ENCODE measurements at places on chromosomes 12 and 14.

- no peak for DNase-seq
Observed at GRCh38 chr12:1256285-1256684, 265.3 kb downstream of the ERC1 start.

- no peak for DNase-seq
Observed at GRCh38 chr14:89519040-89519439, 102.0 kb upstream of the FOXN3 start.

DNA sequence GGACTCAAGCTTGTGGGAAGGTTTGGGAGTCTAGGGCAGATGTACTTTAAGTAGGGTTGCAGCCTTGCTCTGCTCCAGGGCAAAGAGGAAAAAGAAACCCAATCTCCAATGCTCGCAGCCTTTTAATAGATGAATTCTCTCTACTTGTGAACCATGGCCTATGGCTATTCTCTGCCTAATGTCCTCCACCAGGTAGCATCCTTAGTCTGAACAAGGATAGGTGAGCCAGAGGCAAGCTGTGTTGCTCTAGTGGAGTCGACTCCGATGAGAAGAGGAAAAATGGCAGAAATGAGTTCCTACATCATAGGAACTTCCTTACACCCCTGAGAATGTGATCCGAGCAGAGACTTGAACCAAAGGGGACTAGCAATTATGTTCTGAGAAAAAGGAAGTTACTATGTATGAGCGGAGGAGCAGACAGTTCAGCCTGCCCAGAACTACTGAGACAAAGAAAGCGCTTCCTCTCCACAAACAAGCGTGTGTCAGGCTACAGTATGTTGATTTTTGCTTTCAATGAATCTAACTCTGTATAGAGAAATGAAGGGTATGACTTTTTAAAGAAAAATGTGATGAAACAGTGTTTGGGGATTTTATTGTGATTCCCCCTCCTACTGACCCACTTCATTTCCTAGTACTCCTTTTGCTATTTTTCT lies 153.6 kb upstream of the ARID2 start:
- DNase-seq: no peak

DNA sequence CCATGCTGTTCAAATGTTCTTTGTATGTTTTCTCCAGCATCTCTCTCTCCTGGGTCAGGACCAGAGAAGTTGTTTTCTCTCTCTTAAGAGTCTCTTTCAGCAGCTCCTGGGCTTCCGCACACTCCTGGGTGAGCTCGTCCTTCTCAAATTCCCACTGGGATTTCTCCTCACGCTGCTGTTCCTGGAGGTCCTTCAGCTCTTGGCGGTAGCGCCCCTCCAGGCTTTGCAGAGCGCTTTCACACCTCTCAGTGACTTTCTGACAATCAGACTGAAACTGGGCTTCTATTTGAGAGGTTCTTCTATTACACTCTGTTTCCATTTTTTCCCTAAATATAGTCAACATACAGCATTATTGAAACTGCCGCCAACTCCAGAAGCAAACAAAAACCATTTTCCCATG lies 72.7 kb downstream of the NIN start:
- no peak for DNase-seq

GRCh38 chr12:31482816-31483215 lies 108.1 kb downstream of the DENND5B start:
- DNase-seq: no peak

GRCh38 chr14:95348395-95349080 lies 28.8 kb upstream of the CLMN start:
- DNase-seq: no peak

DNA sequence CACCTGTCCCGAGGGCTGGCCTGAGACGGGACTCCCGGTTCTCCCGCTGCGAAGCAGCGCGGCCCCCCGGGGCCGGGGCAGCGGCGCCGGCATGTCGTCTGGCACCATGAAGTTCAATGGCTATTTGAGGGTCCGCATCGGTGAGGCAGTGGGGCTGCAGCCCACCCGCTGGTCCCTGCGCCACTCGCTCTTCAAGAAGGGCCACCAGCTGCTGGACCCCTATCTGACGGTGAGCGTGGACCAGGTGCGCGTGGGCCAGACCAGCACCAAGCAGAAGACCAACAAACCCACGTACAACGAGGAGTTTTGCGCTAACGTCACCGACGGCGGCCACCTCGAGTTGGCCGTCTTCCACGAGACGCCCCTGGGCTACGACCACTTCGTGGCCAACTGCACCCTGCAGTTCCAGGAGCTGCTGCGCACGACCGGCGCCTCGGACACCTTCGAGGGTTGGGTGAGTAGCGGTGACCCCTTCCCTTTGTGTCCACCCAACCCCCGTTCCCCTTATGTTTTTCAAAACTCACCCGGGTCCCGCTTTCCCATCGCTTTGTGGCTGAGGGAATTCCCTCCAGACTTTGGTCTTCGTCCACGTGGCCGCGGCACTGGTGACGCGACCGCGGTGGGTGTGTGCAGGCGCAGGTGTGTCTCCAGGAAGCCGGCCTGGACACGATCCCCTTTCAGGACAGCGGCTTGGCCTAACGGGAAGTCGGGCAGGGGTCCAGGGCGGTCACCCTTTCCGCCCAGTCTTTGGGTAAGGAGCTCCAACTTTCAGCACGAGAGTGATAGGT lies 826 bp downstream of the PRKCH start:
- DNase-seq: no peak

DNA sequence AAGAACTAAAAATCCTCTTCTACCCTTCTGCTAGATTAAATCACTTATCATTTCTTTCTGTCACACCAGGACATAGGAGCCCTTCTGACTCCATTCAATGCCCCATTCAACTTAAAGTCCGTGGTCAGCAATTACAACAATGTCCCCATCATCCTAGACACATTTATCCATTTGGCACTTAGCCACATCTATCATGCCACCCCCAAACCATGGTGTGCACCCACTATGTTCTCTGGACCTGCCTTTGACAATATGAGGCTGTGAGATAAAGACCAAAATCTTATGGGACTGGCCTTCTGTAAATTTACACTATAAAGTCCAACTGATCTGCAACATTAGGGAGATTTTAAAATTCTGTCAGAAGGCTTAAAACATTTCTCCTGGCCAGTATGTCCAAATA lies 104.4 kb downstream of the SSPN start:
- DNase-seq: no peak

- no peak for DNase-seq
Observed at GRCh38 chr14:86639146-86639545, 1109.2 kb downstream of the FLRT2 start.

GRCh38 chr12:51465491-51465890 lies 40.9 kb downstream of the SLC4A8 start:
- no peak for DNase-seq

GRCh38 chr12:109804820-109805761 lies 28.1 kb downstream of the TRPV4 start:
- DNase-seq: no peak

- peak; percentile 33 for DNase-seq
Observed at GRCh38 chr12:105420659-105421240, 90.3 kb downstream of the C12orf75 start.

- DNase-seq: no peak
Observed at GRCh38 chr14:54349713-54350112, 47.1 kb upstream of the CDKN3 start.

GRCh38 chr12:29510591-29511185 lies 13.2 kb upstream of the OVCH1 start:
- DNase-seq: no peak

DNA sequence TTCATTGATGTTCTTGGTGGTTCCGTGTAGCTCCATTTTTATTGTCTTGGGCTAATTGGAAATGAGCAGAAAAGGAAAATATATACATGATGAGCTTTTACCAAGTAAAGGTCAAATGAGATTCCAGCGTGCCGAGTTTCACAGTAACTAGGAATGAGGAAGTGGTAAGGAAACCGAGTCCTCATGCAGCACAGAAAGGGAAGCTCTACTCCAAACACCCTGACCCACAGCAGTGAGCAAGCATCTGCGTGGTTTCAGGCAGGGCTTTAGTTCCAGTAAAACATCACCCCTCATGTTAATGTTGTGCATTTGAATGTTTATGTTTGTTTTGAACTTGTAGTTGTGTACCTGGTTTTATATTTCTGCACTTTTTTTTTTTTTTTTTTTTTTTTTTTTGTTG lies 208.0 kb downstream of the SLC41A2 start:
- DNase-seq: no peak

- no peak for DNase-seq
Observed at GRCh38 chr12:52042706-52043385, 8.4 kb upstream of the NR4A1 start.

- DNase-seq: no peak
Observed at GRCh38 chr12:53191885-53192530, 11.3 kb upstream of the CSAD start.

DNA sequence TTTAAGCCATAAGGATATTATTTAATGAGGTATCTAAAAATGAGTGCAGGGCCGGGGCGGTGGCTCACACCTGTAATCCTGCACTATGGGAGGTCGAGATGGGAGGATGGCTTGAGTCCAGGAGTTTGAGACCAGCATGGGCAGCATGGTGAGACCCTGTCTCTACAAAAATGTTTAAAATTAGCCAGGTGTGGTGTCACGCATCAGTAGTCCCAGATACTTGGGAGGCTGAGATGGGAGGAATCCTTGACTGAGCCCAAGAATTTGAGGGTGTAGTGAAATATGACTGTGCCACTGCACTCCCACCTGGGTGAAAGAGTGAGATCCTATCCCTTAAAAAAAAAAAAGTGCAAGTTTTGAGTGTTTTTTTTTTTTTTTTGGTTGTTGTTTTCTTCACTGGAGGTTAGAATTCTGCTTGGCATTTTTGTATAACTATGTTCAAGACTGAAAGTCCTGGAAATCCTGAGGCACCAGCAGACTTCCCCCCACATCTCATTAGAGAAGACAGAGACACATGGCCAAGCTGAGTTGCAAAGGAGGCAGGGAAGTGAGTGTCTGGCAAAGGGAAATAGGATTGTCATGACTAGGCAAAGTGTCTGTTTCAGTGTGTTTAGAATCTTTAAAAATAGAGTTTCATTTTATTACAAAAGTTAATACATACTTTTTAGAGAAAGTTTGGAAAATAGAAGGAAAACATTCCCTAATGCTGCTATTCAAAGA lies 53.5 kb upstream of the DUSP6 start:
- DNase-seq: no peak

DNA sequence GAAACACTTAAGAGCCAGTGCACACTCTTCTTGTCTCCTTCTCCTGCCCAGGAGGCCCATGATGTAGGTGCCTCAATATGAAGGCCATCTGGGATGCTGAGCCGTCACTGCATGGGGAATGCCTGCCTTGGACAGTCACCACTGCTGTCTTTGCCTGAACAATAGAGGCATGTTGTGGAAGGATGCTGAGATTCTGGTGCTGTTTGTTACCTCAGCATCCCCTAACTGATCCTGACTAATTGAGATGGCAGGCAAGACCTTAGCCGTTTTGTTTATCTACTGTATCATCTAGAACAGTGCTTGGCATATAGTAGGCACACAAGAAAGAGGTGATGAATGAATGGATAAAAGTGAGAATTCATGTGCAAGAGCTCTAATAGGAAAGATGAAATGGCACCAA lies 253.5 kb downstream of the GLT1D1 start:
- DNase-seq: no peak

GRCh38 chr12:131460520-131460919 lies 250.4 kb upstream of the SFSWAP start:
- no peak for DNase-seq

- no peak for DNase-seq
Observed at GRCh38 chr12:60494244-60494643, 898.4 kb downstream of the SLC16A7 start.

DNA sequence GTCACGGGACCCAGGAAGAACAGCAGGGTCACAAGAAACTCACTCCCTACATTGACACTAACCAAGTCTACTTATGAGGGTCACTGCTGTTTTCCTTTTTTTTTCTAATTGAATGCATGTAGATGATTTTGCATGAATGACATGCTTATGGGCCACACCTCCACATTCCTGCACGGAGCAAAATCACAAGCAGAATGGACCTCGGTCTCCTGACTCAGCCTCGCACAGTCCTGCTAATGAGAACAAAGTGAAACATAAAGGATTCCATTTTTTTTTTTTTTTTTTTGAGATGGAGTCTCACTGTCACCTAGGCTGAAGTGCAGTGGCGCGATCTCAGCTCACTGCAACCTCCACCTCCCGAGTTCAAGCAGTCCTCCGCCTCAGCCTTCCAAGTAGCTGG lies 12.3 kb downstream of the SCARB1 start:
- DNase-seq: peak; percentile 81

DNA sequence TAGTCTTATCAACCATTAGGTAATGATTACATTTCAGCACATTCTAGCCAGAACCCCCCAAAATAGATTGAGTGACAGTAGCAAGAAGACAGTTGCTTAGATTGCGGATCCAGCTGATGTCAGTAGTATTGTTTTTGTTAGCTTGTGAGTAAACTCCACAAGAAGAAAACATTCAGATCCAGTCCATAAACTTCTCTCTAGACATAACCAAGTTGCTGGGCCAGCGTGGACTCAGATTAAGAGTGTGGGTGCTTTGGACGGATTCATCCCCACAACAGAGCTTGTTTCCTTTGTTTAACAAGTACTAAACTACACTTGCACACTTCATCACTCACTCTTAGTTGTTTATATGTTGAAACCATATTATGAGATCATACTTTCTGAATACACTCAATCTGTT lies 293.4 kb downstream of the NPAS3 start:
- no peak for DNase-seq

GRCh38 chr12:82486524-82487235 lies 128.4 kb downstream of the METTL25 start:
- peak; percentile 51 for DNase-seq

DNA sequence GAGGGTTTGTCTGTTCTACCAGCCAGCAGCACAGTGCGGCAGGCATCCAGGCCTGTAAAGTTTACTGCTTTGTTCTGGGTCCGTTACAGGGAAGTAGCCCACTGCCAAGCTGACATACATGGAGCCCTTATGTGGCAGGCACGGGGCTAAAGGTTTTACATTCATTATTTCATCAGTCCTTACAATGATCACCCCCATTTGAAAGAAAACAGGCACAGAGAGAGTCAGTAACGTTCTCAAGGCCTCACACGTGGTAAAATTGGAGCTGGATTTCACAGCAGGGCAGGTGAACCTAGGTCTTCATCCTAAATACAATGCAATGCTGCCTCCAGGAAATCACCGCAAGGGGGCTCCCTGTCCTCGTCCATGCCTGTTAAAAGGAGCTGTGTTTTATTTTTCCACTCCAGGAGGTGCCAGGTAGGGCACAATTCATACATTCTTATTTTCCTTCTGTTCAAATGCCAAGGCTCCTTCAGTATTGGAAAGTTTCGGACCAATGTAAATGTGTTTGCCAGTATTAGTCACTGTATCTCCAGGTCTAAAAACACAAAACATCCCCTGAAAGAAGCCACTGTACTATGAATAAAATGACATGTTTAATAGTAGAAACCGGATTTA lies 172.2 kb upstream of the GZMB start:
- DNase-seq: no peak

- DNase-seq: peak; percentile 23
Observed at GRCh38 chr12:111753144-111753881, 13.4 kb upstream of the ALDH2 start.

- no peak for DNase-seq
Observed at GRCh38 chr12:115570069-115570777, 707.3 kb downstream of the MED13L start.

- no peak for DNase-seq
Observed at GRCh38 chr12:117093918-117094630, 5.1 kb downstream of the TESC start.
